Right lobe of liver (tissue), 6 donors: ENCODE measurements at places on chromosomes 7 and 10. TPM values are rescaled to one million over a fixed set of nuclear protein-coding genes. Genes with fewer than 3 reads are reported as not detected.

GRCh38 chr7:12567015-12567414 lies 3.5 kb upstream of the SCIN start:
- no peak for DNase-seq
- H3K36me3 ChIP-seq: no peaks in the 10 kb centered on the region
- no peak overlapping the region for H3K27ac ChIP-seq
- no peak overlapping the region for H3K4me3 ChIP-seq
- H3K4me1 ChIP-seq: no peaks in the 10 kb centered on the region

GRCh38 chr10:86311190-86311589 lies 55.4 kb downstream of the GRID1 start:
- no peaks in the 10 kb centered on the region for H3K4me1 ChIP-seq
- no peaks in the 10 kb centered on the region for H3K36me3 ChIP-seq
- no peak overlapping the region for H3K27ac ChIP-seq
- H3K4me3 ChIP-seq: no peak overlapping the region
- H3K27me3 ChIP-seq: no peaks in the 10 kb centered on the region

GRCh38 chr10:126732868-126733267 lies 62.4 kb upstream of the C10orf90 start:
- DNase-seq: no peak
- H3K36me3 ChIP-seq: no peaks in the 10 kb centered on the region
- H3K4me3 ChIP-seq: no peak overlapping the region
- H3K27ac ChIP-seq: no peak overlapping the region

GRCh38 chr10:58806323-58806722 lies 293.7 kb downstream of the BICC1 start:
- no peaks in the 10 kb centered on the region for H3K36me3 ChIP-seq
- no peaks in the 10 kb centered on the region for H3K27me3 ChIP-seq
- no peak for DNase-seq
- no peak overlapping the region for H3K27ac ChIP-seq
- H3K4me3 ChIP-seq: no peak overlapping the region

DNA sequence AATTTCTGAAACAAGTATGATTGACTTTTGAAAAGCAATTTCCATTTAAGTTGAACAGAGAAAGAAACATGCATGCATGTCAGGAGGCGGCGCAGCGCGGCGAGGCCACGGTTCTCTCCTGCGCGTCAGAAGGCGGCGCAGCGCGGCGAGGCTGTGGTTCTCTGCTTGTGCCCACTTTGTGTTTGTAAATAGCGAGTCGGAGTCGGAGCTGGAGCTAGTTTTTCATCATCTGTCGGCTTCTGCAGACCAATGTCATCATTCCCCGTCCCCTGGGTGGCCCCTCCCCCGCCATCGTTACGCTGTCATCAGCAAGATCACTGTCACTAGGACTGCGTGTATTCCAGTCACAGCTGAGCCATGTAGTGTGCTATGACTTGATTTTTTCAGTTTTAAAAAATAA lies 49.2 kb downstream of the INPP5A start:
- DNase-seq: no peak
- no peaks in the 10 kb centered on the region for H3K4me1 ChIP-seq
- no peaks in the 10 kb centered on the region for H3K36me3 ChIP-seq
- H3K27me3 ChIP-seq: no peaks in the 10 kb centered on the region

DNA sequence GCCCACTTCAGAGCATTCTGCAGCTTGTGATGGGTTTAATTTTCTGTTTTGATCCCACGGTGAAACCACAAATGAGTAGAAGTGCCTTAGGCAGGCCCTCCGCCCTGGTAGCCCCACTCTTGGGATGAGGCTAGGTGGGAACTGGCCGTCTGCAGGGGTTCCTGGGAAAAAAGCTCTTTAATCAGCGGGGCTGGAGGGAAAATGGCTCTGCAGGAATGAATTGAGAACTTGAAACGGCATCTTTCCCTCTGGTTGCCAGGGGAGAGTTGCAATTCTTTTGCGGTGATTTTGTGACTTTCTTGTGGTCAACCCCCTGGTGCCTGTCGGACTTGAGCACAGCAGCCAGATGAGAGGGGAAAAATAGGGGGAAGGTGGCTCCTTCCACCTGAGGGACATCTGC lies 32.7 kb downstream of the COL26A1 start:
- no peaks in the 10 kb centered on the region for H3K27me3 ChIP-seq
- H3K4me1 ChIP-seq: peaks cover 9% of the 10 kb centered on the region

CALHM1 gene
- total RNA-seq: not detected
